Tibial nerve (tissue), 4 donors: ENCODE measurements at places on chromosomes 7 and 10.

DNA sequence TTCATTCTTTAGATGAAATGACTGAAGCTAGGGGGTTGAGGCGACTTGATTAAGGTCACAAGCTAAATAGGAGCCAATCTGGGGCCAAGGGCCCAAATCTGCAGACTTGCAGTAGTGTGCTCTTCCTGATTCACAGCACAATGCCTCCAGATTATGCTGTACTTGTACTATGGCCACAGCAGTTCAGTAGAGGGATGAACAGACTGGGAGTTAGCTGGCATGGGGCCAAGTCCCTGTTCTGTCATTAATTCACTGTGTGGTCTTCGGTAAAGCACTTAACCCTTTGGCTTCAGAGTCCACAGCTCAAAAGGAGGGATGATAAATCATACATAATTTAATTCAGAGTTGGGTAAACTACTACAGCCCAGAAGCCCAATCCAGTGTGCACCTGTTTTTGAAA lies 196.8 kb downstream of the XPNPEP1 start:
- H3K27ac ChIP-seq: no peak overlapping the region
- DNase-seq: no peak
- no peaks in the 10 kb centered on the region for H3K36me3 ChIP-seq
- no peak overlapping the region for H3K4me3 ChIP-seq
- H3K27me3 ChIP-seq: no peaks in the 10 kb centered on the region

DNA sequence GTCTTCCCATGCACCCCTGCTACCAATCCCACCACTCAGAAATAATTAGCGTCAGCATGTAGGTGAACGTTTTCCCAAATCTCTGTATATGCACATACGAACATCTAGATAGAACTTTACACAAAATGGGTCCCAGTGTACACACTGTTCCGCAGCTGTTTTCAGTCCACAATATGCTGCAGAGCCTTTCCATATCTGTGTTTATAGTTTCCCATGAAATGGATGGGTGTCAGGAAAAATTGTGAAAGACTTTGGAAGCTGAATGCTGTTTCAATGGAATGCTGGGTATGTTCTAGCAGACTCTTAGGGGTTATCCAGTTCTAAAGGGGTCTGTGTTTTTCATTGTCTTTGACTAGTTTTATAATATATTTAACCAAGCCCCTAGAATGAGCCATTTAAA lies 13.8 kb downstream of the GRK5 start:
- H3K36me3 ChIP-seq: no peaks in the 10 kb centered on the region
- no peak for DNase-seq
- no peak overlapping the region for H3K4me3 ChIP-seq
- peak overlapping the region; percentile 78 for H3K27ac ChIP-seq
- H3K4me1 ChIP-seq: peaks cover 81% of the 10 kb centered on the region

- H3K27me3 ChIP-seq: no peaks in the 10 kb centered on the region
- H3K4me1 ChIP-seq: peaks cover 21% of the 10 kb centered on the region
- H3K36me3 ChIP-seq: no peaks in the 10 kb centered on the region
- H3K4me3 ChIP-seq: no peak overlapping the region
- no peak overlapping the region for H3K27ac ChIP-seq
These were observed 26.3 kb downstream of the DOCK1 start for GRCh38 chr10:126931544-126931943.

GRCh38 chr7:79984210-79984609 lies 150.4 kb upstream of the GNAI1 start:
- H3K27ac ChIP-seq: no peak overlapping the region
- H3K36me3 ChIP-seq: no peaks in the 10 kb centered on the region
- H3K4me3 ChIP-seq: no peak overlapping the region

GRCh38 chr7:672891-673290 lies 53.6 kb upstream of the DNAAF5 start:
- no peaks in the 10 kb centered on the region for H3K27me3 ChIP-seq
- H3K4me1 ChIP-seq: no peaks in the 10 kb centered on the region
- DNase-seq: no peak
- no peak overlapping the region for H3K4me3 ChIP-seq
- no peak overlapping the region for H3K27ac ChIP-seq

- no peaks in the 10 kb centered on the region for H3K36me3 ChIP-seq
- DNase-seq: no peak
- H3K4me3 ChIP-seq: no peak overlapping the region
- no peaks in the 10 kb centered on the region for H3K27me3 ChIP-seq
- no peak overlapping the region for H3K27ac ChIP-seq
These were observed 32.8 kb downstream of the NUDT5 start for GRCh38 chr10:12162927-12163326.

DNA sequence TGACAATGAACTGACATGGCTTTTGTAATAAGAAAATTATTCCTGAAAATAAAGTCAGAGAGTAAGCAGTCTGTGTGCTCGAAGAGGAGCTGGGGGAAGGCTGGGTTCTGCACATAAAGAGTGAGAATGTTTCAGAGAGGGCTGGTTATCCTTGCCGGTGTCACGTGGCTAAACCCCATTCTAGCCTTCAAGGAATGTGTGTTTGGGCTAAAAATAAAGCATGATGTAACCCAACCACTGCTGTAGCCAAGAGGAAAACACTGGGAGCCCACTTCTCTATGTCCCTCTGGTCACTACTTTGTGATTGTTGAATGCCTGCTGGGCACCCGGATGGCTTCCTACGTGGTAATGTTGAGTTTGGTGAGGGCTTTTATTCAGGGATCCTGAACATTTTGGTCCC lies 23.5 kb downstream of the WDFY4 start:
- no peaks in the 10 kb centered on the region for H3K27me3 ChIP-seq
- H3K27ac ChIP-seq: no peak overlapping the region
- H3K36me3 ChIP-seq: no peaks in the 10 kb centered on the region
- no peak overlapping the region for H3K4me3 ChIP-seq

DNA sequence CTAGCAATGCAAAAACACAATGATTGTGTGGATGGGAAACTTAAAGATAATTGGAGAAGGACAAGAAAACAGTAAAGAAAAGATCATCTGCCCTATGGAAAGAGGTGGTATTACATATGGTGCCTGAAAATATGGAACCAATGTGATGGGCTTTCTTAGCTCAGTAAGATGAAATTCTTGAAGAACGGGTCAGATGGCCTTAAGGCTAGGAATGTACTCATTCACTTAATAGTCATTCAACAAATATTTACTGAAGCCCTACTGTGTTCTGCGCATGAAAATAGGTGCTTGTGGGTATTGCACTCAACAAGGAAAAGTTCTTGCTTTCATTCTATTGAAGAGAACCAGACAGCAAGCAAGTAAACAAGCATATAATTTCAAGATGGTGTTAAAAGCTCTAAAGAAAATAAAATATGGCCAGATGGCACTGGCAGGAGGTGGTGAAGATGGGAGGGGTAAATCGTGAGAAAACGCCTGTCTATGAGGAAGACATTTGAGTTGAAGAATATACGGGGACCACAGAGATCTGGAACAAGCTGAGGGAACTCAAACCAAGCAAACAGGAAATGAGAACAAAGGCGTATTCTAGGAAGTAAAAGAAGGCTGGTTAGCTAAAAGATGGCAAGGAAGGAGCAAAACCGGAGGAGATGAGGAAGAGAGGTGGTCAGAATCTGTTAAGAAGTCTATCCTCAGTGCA lies 179.7 kb downstream of the ANK3 start:
- H3K27me3 ChIP-seq: no peaks in the 10 kb centered on the region
- H3K4me3 ChIP-seq: no peak overlapping the region
- peak overlapping the region; percentile 29 for H3K27ac ChIP-seq
- H3K36me3 ChIP-seq: no peaks in the 10 kb centered on the region
- H3K4me1 ChIP-seq: no peaks in the 10 kb centered on the region

GRCh38 chr7:166338-167060 lies 25.9 kb upstream of the FAM20C start:
- H3K36me3 ChIP-seq: no peaks in the 10 kb centered on the region
- no peaks in the 10 kb centered on the region for H3K4me1 ChIP-seq
- H3K4me3 ChIP-seq: no peak overlapping the region

GRCh38 chr10:17081431-17081830 lies 48.2 kb downstream of the CUBN start:
- H3K4me3 ChIP-seq: no peak overlapping the region
- H3K4me1 ChIP-seq: no peaks in the 10 kb centered on the region
- DNase-seq: no peak
- H3K27me3 ChIP-seq: no peaks in the 10 kb centered on the region
- H3K27ac ChIP-seq: no peak overlapping the region

DNA sequence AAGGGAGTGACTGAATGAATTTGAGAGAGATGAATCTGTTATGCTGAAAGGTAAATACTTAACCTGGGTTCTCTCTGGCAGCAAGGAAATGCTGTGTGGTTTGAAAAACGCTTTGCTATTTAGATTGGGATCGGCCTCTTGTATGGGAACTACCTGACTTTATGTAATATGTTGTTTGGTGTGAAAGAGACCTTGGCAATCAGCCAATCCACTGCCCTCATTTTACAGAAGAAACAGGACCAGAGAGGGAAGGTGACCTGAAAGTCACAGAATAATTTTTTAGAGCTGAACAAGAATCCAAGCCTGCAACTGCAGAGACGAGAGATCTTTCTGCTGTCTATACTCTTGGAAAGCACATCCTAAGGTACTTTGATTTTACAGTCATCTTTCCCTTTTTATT lies 1.0 kb downstream of the BUD31 start:
- H3K4me1 ChIP-seq: peaks cover 23% of the 10 kb centered on the region
- H3K27me3 ChIP-seq: no peaks in the 10 kb centered on the region

- no peak for DNase-seq
- no peaks in the 10 kb centered on the region for H3K36me3 ChIP-seq
- H3K27ac ChIP-seq: no peak overlapping the region
- no peaks in the 10 kb centered on the region for H3K27me3 ChIP-seq
- peaks cover 15% of the 10 kb centered on the region for H3K4me1 ChIP-seq
These were observed 8.4 kb upstream of the INMT start for GRCh38 chr7:30743371-30744074.

GRCh38 chr10:2464483-2464882 lies 602.9 kb upstream of the PFKP start:
- H3K4me1 ChIP-seq: no peaks in the 10 kb centered on the region
- DNase-seq: no peak
- no peak overlapping the region for H3K4me3 ChIP-seq

DNA sequence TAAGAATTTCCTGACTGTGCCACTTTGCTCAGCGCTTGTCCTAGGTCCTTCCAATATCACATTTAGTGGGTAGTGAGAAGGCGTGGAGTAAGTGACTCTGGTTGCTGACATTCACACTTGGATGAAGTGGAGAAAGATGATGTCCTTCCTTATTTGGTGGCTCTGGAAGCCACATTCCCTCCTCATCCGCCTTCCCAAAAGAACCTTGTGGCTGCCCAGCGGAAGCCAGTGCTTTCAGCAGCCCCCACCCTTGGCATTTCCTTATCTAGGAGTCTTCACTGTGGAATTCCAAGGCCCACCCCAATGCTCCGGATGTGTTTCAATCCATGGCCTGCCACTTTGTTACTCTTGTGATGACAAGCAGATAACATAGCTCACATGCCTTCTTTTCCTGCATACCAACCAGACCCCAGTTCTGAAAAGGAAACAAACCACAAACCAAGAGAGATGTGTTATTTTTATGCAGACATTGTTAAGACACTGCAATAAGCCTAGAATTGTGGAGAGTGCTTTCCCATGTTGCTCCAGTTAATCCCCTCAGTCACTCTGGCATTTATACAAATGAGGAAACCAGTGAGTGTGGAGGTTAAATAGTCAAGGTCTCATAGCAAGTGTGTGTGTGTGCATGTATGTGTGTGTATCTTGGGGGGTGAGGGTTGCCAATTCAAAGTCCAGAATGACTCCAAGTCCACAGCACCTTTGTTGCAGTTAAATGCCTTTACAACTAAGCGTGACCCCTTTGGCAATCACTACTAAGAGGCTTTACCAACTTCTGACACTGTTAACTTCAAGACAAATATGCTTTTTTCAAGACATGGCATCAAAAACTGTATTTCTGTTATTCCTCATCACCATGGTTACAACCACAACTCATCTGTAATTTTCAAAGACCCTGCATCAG lies 10.3 kb upstream of the ANKRD1 start:
- H3K27me3 ChIP-seq: no peaks in the 10 kb centered on the region
- H3K36me3 ChIP-seq: no peaks in the 10 kb centered on the region
- H3K4me1 ChIP-seq: no peaks in the 10 kb centered on the region
- no peak overlapping the region for H3K4me3 ChIP-seq

DNA sequence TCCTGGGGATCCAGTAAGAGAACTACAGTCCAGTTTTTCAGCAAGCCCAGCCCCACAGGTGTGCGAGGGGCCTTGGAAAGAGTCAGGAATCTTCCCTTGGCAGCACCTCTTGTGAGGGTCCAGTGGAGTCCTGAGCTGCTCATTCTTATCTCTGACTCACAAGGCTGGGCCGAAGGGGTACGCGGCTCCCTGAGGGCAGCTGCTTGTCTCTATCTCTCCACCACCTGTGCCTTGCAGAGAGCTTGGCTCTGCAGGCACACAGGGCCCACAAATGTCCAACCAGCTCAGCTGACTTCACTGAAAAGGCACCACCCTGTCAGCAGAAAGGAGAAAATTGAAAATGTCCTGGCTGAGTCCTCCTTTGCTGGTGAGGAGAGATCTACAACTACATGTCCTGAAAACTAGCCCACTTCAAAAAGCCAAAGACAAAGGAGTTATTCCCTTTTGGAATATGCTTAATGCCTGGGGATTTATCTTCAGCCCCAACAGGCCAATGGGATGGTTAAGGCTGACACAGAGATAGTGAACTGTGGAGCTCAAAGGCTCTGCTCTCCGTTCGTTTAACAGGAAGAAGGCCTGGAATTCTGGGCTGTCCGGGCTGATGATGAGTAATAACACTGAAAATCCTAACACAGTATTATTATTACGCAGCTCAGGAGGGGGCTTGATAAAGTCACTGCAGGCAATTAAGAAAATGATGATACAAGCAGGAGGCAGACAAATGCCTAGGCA lies 23.4 kb downstream of the UROS start:
- H3K36me3 ChIP-seq: peaks cover 96% of the 10 kb centered on the region
- H3K4me3 ChIP-seq: no peak overlapping the region
- H3K4me1 ChIP-seq: no peaks in the 10 kb centered on the region
- DNase-seq: no peak

- H3K36me3 ChIP-seq: no peaks in the 10 kb centered on the region
- no peaks in the 10 kb centered on the region for H3K27me3 ChIP-seq
- no peaks in the 10 kb centered on the region for H3K4me1 ChIP-seq
These were observed 292.9 kb downstream of the PTEN start for GRCh38 chr10:88156341-88156740.

GRCh38 chr7:13986208-13986607 lies 3.3 kb downstream of the ETV1 start:
- no peaks in the 10 kb centered on the region for H3K36me3 ChIP-seq
- H3K4me1 ChIP-seq: no peaks in the 10 kb centered on the region
- H3K4me3 ChIP-seq: no peak overlapping the region
- H3K27ac ChIP-seq: no peak overlapping the region

- H3K36me3 ChIP-seq: no peaks in the 10 kb centered on the region
- DNase-seq: no peak
- no peaks in the 10 kb centered on the region for H3K4me1 ChIP-seq
- H3K27me3 ChIP-seq: no peaks in the 10 kb centered on the region
- no peak overlapping the region for H3K27ac ChIP-seq
These were observed 49.6 kb upstream of the HELLS start for GRCh38 chr10:94496010-94496409.

GRCh38 chr7:122618585-122619189 lies 80.2 kb downstream of the RNF133 start:
- H3K36me3 ChIP-seq: no peaks in the 10 kb centered on the region
- H3K27ac ChIP-seq: no peak overlapping the region
- H3K27me3 ChIP-seq: no peaks in the 10 kb centered on the region
- no peak overlapping the region for H3K4me3 ChIP-seq
- no peak for DNase-seq
